ENCODE measurements at places on chromosomes 13 and 19.

- DNase-seq: no peak
Measured at GRCh38 chr19:5829567-5830310, 9.8 kb downstream of the FUT6 start.

DNA sequence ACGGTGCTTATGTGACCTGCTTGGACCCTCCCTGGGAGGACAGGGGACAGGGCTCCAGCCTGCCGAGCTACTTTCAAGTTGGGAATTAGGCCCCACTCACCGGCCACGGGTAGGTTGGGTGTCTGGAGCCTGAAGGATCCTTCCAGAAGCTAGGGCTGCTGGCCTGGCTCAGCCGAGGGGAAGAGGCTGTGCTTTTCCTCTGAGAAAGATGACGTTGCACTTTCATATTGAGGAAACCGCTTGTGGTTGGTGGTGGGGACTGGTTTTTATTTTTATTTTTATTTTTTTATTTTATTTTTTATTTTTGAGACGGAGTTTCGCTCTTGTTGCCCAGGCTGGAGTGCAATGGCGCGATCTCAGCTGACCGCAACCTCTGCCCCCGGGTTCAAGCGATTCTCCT lies at the start of gene TMEM150B:
TMEM150B (minus strand) TSS at position 170 of the 400 bp plus-strand sequence. CDS start 4,305 bp downstream, outside the sequence.
- DNase-seq: no peak

DNA sequence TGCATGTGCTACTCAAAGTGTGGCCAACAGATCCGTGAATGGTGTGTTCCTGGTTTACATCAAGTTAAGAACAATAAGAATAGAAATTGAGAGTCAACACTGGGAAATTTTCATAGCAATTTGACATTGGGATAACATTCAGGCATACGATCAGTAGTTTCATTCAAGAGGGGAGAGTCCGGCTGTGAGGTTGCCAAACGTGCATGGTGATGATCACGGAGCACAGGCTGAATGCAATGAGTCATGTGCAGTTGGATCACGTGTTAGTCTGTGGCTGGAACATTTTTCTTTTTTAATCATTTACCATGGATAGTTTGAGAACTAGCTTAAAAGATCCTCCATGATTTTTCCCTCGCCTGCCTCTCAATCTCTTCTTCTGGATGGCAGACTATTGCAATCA lies 2.5 kb upstream of the DCT start:
- DNase-seq: no peak

GRCh38 chr19:31160336-31160926 lies 188.8 kb downstream of the TSHZ3 start:
- no peak for DNase-seq

DNA sequence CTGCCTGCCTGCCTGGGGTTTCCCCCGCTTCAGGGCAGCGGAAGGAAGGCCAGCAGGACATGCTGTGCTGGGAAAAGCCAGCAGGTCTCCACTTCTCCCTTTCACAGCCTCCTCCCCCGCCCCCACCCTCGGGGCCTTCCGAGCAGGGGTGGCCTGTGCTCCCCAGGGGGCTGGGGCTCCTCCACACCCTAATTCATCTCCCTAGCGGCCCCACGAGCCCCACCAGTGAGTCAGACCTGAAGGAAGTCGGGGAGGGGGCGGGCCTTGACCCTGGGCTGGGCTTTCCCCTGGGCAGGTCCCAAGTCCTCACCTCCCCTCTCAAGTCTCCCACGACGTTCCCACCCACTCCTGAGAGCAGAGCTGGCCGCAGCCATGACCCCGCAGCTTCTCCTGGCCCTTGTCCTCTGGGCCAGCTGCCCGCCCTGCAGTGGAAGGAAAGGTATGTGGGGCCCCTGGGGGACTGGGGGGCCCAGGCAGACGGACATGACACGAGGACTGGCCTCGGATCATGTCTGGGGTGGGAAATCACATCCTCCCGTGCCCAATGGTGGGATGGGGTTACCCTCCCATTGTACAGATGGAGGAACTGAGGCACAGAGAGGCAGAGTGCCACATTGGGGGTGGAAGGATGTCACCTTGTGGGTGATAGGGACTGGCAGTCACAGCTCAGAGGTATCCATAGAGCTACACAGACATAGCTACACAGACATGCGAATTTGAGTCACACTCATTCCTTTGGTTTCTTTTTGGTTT lies at the start of gene EBI3:
EBI3 (plus strand) TSS at position 345 of the 753 bp plus-strand sequence; CDS start at position 373, 28 bp downstream.
- DNase-seq: no peak

DNA sequence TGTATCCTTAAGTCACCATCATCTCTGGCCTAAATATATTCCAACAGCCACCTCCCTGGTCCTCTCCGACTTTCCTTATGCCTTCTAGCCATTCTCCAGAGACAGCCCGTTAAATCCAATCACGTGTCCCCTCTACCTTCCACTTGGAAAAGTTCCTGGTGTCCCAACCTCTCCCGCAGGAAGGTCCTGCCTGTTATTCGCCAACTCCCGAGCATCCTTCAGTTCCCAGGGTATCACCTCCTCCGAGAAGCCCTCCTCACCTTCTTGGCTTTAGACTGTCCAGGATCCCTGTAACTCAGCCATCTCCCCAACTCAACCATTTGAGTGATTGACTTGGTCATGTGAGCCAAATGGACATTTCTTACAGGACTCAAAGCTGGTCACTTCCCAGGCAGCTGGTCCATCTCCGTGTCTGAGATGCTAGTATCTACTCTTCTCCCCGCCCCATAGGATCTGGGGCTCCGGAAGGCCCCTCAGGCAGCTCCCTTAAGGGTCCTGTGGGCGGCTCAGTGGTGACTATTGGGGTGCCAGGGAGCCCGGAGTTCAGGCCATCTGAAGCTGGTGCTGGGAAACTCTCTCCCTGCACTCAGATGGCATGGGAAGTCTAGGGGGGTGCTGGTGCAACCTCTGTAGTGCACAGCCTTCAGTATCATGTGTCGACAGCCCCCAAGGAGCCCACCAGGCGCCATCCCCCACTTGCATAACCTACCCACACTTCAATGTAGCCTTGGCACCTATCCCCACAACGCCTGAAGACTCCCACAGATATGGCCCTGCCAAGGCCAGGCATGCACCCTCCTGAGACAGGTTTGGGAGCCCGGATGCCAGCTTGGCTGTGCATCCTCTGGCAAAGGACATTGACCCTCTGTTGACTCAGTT lies 27.9 kb upstream of the NANOS3 start:
- DNase-seq: no peak
